Dermis microvascular lymphatic vessel endothelial cell (primary cell): ENCODE measurements at places on chromosomes 3 and 15.

DNA sequence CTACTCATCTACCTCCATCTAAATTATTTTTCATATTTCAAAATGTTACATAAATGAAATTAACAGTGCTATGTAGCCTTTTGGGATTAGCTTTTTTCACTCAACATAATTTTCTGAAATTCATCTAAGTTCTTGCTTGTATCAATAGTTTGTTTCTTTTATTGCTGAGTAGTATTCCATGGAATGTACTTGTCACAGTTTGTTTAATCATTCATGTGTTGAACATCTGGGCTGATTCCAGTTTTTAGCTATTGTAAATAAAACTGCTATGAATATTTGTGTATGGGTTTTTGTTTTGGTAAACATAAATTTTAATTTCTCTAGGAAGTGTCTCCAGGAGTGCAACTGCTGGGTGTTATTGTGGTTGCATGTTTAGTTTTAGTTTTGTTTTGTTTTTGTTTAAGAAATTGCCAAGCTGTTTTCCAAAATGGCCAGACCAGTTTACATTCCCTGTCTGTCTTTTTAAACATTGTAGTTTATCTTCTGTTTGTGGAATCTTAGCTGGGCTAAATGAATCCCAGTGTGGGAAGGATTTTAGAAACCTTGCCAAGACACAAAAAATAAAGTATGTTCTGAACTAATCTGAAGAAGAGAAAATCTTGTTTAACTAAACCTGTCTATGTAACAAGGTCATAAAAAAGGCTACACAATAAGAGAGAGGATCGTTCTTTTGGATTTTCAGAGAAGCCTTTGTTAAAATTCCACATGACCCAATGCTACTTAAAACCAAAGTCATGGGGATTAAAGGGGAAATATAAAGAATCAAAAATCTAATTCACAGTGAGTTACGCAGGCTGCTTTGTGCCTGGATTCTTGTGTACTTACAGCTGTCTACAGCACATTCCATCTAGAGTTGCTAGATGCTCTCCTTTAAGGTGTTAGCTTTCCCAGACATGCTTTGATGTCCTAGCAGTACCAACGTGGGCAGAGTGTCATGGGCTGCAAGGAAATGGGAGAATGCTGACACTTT, 129.2 kb upstream of the SUCLG2 start:
- DNase-seq, result no peak

DNA sequence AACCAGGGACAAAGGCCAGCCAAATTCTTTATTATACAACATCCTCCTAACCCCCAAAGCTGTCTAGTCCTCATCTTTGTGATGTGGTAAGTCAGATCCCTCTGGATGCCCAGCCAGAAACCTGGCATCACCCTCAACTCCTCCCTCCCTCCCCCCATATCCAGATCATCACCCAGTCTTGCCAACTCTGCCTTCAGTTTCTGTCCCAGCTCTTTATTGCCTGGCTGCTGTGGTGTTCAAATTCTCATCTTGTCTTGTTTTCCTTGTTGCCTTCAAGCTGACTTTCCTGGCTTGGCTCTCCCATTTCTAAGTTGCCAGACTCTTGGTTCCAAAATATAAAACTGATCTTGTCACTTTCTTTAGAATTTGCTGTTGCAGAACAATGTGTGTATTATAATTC, 28.6 kb downstream of the MAP2K1 start:
- no peak for DNase-seq

DNA sequence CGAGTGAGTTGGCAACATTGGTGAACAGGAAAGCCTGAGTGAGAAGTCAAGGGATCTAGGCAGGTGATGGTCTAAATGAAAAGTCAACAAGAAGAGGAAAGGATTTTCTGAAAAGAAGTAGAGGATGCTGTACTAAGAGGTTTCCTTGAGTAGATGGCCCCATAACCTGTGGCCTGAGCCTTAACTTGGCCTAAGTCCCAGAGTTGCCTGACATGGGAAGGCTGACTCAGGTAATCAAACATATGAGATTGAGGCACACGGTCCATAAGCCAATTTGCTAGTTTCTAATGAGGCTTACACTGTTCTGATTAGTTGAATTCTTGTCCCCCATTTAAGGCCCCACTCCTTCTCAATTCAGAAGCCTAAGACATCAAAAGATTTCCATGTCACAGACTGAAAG, 262.5 kb upstream of the LMCD1 start:
- DNase-seq, result no peak

GRCh38 chr3:48881652-48882114, 17.0 kb downstream of the SLC25A20 start:
- DNase-seq, result no peak

GRCh38 chr15:71115567-71116351, 488 bp downstream of the THSD4 start:
- no peak for DNase-seq

DNA sequence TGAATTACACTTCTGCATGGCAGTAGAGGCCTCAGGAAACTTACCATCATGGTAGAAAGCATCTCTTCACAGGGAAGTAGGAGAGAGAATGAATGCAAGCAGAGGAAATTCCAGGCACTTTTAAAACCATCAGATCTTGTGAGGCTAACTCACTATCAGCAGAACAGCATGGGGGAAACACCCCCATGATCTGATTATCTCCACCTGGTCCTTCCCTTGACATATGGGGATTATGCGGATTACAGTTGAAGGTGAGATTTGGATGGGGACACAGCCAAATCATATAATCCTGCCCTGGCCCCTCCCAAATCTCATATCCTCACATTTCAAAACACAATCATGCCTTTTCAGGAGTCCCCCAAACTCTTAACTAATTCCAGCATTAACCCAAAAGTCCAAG, 691.1 kb downstream of the SI start:
- no peak for DNase-seq

- no peak for DNase-seq
Measured at GRCh38 chr15:70508561-70509281, 254.6 kb downstream of the UACA start.

DNA sequence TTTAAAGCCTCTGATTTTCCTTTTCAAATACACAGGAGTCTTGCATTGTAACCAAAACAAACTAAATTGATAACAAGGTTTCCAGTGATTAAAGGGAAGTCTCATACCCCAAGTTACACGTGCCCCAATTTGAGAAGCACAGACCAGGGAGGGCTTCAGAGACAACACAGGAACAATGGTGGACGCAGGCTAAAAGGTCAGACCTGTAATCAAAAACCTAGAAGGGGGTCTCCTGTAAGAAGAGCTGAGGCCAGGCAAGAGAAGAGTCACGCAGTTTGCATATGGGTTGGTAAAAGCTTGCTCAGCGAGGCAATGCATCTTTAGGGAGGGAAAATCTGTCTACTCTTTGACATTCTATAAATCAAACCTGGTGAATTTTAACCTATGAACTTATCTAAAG, 58.6 kb upstream of the MCF2L2 start:
- DNase-seq, result no peak

- peak; percentile 52 for DNase-seq
Measured at GRCh38 chr3:32203854-32204253, 34.6 kb upstream of the CMTM8 start.

GRCh38 chr3:58566398-58567250, 10.6 kb downstream of the FAM107A start:
- DNase-seq, result no peak

- DNase-seq, result no peak
Measured at GRCh38 chr3:173501931-173502489, 104.5 kb downstream of the NLGN1 start.

- DNase-seq, result peak; percentile 42
Measured at GRCh38 chr15:63605816-63606215, 8.6 kb downstream of the FBXL22 start.

DNA sequence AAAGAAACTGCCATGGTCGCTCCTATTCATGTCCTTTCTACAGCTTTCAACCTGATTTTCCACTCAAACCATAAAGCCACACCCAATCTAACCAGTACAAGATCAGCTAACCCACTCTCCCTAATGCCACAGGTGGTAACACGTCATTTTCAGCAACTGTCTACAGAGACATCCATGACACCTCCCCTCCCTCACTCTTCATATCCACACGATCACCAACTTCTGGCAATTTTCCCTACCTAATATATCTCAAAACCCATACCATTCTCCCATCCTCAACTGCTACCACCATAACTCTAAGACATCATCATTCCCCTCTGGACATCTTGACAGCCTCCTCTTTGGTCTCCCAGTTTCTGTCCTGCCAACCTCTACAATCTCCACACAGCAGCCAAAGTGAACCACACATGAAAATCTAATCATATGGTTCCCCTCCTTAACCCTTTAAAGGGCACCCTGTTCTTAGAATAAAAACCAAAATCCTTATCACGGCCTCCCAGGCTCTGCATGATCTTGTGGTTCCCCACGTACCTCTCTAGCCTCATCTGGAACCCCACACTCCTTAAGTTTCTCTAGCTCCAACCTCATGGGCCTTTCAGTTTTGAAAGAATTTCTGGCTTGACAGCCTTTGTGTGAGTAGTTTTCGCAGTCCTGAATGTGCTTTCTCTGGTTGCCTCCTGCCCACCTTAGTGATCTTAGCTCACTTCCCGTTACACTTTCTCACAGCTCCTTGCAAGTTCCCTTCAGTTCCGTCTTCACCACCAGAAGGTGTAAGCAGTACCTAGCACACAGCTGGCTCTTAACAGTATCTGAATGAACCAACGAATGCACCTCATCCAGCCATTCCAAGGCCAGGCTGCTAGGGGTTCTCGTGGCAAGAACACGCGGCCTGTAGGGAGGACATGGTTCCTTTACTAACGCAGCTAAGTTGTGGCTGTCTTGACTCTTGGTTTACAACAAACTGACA, 33.4 kb downstream of the SPINK8 start:
- DNase-seq, result no peak

- DNase-seq, result no peak
Measured at GRCh38 chr3:9716801-9717555, 13.3 kb downstream of the CPNE9 start.

DNA sequence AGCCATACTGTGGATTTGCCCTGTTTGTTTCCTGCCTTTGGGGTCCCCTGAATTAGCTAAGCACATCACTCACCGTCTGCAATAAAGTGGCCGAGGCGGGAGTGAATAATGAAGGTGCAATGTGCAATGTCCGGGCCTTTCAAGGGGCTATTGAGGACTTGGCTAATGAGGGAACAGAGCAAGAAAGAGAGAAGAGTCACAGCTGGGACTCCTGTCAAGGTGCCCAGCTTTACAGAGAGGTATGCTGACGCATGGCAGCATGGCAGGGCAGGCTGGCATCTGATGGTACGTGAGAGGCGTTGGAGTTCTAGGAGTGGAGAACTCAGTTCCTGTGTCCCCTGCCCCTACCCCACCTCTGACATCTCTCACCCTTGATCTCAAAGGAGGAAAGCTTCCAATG, 13.8 kb upstream of the ATP2B2 start:
- no peak for DNase-seq

GRCh38 chr3:177041730-177042551, 155.3 kb downstream of the TBL1XR1 start:
- no peak for DNase-seq

DNA sequence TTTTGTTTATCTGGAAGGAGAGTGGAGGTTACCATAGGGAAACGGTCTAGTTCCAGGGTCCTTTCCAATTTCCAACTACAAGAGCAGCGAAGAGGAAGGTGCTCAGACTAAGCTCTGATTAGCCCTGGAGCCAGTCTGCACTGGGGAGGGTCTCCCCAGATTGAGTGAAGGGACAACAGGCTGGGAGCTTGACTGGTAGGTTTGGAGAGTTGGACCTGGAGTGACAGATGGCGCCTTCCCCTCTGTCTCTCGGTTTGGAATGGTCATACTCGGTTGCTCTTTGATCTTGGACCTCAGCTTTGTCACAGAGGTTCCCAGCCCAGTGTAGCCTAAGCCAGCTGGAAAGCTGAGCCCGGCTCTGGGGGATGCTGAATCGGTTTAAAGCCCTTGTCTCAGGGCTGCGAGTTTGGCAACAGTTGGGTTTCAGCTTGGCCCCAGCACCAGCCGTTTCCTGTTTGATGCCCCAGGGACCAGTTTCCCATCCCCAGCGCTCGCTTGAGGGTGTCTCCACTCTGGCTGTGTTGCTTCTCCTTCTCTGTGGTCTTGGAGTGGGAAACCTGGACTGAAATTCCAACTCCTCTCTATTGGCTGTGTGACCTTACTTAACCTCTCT, 53.1 kb upstream of the ULK4 start:
- DNase-seq, result peak; percentile 66

DNA sequence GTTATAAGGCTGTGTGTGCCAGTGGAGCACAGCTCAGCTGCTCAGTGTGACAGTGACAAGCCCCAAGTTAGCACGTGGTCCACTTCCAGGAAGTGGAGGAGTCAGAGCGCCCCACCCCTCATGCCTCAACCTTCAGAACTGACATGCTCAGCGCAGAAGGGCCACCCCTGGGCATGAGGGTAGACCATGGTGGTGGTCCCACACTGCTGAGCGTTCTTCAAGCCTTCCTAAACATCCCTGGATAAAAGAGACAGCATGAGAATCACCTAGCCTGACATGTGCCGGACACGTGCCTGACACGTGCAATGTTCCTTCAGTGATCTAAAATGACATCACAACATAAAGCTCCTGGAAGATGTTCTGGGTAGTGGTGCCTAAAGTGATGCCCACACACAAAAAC, 16.8 kb downstream of the ATP10A start:
- DNase-seq, result no peak

GRCh38 chr3:112331851-112332250, 1.1 kb upstream of the CD200 start:
- no peak for DNase-seq

DNA sequence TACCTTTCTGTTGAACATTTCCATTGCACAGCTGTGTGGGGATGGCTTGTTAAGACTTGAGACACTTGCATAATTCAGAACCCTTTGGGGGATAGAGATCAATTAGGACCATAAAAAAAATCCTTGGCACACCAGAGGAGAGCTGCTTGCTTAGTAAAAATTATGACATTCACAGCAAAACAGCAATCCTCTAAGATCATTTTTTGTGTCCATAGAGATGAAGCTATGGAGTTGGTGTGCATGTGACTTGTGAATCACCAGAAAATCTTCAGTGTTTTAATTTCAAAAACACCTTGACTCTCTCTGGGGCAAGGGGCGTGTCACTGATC, 7.7 kb downstream of the COL8A1 start:
- DNase-seq, result no peak
